ENCODE measurements at places on chromosomes 3 and 15.

DNA sequence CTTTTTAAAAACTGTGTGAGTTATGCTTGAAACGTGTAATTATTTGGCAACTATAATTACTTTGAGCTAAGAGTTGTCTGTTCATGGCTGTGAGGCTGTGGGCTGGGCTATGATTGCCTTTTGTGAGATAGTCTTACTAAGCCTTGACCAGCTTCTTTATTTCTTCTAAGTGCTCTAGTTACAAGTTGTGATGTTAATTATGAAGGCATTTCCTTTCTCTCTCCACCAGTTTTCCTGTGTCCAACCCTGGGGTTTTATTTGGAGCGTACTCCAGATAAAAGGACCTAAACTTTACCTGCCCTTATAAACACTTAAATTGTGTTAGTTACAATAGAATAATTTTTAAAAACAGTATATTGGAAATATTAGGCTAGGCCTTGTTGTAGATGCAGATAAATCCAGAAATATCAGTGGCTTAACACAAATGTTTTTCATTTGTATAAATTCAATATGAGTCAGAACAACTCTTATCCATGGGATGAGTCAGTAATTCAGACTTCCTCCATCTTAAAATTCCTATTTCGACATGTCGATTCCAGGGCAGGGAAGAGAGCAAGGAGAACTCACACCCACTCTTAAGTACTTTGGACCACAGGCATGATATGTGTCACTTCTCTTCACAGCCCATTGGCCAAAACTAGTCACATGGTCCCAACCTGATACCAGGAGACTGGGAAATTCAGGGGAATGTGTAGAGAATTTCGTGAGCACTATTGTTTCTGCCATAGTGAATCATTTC, 17.0 kb downstream of the TMEM62 start:
- DNase-seq: no peak

DNA sequence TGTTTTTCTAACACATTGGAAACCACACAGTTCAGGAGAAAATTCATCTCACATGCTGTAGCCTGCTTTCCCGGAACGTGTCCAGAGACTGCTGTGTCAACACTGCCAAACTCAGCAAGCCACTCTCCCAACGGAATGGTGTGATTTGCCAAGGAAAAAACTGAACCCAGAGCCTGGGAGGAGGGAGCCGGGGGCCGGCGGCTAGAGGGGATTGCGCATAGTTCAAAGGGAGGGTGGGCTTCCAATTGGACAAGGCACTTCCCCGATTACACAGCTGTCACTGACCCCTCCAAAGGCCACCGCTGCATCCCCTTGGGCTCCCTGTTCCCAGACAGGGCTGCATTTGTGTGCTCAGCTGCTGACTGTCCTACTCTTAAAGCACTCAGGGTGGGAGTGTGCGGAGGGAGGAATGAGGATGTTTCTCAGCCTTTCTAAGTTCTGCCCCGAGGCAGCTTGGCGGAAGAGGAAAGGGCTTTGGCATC, 256.2 kb downstream of the ZNF621 start:
- no peak for DNase-seq

- DNase-seq: no peak
Observed at GRCh38 chr15:90478846-90479481, 50.8 kb upstream of the CRTC3 start.

GRCh38 chr3:139808201-139808600, 126.8 kb upstream of the CLSTN2 start:
- DNase-seq: no peak

DNA sequence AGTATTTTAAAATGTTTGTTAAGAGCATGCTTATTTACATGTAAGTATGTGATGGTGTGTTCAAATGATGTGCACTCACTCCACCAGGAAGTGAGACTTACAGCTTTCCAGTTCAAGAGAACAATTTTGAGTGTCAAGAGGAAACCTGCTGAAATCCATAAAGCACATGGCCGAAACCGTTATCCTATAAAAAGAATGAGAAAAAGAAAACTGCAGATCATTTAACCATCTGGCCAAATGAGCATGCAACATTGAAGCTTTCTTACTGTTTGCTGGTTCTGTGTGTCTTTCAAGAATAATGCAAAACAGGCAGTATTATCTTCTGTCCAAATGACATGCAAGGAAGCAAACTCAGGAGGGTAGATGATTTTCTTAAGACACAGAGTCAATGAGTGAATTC, 26.3 kb downstream of the GABRR3 start:
- no peak for DNase-seq

DNA sequence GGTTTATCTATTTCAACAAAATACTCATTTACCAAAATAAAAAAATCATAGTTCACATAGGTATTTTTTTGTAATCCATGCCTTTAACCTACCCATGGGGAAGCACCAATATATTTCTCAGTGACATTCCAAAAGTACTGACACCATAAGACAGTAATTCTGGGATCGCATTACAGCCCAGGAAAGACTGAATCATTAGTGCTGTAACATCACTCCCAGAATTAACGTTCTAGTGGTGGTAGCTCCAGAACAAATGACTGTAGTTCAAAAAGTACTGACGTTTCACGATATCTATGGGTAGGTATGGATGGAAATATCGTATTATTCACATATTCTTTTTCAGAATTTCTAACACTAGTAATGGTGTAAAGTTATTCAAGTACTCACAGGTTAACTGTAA, 54.3 kb upstream of the NEK10 start:
- DNase-seq: no peak

All from stimulated activated CD8-positive, alpha-beta memory T cell treated with anti-CD3 and anti-CD28 coated beads, Interleukin-7, amount 100 ng/mL, for 1 hour (primary cell).